ENCODE measurements at places on chromosomes 5 and 9.

DNA sequence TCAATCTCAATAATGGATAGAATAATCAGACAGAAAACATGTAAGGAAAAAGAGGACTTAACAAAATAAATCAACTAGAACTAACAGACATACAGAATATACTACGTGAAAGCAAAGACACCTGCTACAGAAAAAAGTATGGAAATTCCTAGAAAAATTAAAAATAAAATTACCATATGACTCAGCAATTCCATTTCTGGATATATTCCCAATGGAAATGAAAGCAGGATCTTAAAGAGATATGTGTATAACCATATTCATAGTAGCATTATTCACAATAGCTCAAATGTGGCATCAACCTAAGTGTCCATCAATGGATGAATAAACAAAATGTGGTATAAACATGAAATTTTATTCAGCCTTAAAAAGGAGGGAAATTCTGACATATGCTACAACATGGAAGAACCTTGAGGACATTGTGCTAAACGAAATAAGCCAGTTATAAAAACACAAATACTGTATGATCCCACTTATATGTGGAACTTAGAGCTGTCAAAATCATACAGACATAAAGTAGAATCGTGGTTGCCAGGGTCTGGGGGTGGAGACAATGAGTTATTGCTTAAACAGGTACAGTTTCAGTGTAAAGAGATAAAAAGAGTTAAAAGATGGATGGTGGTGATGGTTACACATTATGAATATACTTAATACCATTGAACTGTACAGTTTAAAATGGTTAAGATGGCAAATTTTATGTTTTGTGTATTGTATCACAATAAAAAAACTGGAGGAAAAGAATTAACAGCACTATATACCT is 6.9 kb downstream of the PLAA start:
- no peak for DNase-seq

DNA sequence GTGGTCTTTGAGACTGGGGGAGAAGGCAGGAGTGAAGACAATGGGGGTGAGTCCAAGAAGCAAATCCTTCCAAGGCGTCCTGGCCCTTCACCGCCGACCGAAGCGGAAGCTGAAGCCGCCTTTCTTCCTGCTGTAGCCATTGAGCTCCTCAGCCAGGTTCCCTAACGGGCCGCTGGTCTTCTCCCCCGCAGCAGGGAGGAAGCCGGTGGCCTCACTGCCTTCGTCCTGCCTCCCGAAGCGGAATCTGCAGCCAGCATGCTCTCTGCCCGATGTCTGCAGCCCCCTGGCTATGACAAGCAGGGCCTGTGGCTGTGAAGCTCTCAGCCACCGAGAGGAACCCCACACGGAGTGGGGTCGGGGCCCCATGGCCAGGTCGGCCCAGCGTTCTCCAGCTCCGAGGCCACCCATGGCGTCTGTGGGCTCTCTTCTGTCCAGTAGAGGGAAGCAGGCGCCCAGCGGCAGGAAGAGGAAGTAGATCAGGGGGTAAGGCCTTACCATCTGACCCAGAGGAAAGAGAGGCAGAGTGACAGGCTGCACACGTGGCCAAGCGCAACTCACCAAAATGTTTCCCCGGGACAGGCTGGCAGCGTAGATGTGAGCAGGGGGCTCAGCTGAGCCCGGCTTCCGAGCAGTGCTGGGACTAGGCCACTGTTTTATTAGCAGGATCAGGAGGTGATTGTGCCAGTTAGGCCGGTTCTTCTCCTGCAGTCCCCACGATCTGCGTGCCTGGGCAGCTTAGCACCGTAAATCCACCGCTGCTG is 3.1 kb downstream of the QRFP start:
- DNase-seq: peak; percentile 51

DNA sequence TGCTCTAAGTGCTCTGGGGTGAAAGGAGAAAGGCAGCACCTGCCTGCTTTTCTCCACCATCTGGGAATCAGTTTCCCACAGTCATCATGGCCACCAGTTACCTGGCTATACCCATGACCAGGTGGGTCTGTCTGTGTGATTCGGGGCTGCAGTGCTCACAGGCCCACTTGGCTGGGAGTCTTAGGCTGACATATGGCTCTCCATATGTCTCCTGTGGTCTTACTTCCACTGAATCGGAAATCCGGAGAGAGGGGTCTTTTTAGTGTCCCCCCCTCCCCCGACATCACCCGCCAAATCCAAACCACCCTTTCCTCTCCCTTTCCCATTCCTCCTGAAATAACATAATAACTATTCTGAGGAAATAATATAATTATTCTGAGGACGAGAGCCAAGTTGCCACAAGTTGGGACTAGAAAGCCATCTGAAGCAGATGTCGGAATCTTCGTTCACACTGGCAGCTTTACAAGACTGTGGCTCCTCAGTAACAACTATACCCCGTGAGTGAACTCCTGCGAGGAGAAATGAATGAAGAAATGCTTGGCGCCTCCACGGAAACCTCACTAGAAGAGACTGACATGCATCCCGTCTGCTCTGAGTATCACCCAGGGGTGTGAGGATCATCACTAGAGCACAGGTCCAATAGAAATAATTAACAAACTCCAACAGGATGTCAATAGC is 143.4 kb downstream of the MYO10 start:
- no peak for DNase-seq

DNA sequence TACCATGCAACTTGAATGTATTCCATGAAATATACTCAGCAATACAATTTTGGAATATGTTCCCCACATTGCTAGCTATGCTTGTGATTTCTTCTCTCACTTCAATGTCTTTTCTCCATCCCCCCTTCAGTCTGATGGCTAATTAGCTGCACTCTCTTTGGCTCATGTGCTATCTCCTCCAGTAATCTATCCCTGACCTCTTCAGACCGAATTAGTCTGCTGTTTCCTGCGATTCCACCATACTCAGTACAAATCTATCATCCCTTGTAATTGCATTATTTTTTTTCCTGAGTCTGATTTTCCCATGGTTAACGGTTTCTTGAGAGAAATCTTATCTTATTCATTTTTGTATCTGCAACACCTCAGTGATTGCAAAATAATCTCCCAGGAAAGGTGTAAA is 360.7 kb upstream of the CDH10 start:
- DNase-seq: no peak

DNA sequence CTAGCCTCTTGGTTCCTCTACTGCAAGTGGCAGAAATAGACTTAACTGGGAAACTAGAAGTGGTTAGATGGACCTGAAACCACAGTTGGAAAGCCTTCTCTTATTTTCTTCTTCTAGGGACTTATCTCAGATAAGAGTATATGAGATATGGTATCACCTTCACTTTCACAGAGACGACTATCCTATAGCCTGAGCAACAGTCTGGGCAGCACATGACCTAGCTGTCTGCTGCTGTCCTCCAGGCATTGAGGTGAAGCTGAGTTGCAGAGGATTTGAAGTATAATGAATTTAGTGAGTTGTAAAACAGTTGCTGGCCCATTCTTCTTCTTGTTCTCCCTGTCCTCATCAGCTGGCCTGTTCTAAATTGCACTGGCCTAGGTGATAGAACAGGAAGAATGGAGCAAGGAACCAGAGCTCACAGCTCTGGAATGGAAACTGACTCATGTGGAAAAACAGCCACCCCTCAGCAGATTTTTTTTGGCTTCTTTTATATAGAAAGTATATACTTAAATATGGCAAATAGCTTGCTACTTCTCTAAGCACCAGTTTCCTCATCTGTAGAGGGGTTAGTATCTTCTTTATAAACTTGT is 27.8 kb downstream of the RECK start:
- no peak for DNase-seq

DNA sequence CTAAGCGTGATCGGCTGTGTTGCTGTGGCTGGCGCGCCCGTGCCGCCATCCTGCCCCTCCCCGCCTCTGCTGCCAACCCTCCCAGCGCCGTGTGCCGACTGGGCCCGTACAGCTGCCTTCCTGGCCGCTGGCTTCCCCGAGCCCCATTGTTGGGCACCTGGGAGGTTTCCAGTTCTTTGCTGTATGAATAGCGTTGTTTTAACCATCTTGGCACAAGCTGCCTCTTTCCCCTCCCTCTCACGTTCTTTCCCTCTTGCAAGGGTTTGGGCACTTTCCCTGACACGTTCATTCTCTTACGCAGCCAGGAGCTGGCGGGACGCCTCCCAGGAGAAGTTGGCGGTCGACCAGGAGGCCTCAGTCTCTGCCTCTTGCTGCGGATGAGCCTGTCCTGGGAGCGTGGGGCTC is 43.1 kb upstream of the RXRA start:
- no peak for DNase-seq

DNA sequence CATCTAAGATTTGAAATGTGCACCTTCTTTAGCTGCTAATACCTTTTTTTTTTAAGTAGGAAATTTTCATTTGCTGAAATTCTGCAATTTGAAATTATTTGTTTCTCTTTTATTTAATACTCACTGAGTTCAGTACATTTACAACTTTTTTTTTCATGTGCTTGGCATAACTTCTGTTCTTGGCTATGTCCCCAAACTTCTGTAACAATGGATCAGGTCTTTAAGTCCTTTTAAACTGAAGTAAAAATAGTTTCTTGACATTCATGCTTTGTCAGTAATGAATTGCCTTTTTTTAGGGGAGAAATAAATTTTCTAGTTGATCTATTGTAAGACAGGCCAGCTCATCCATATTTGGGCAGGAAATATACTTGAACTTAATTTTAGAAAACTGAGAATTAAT is 41.5 kb downstream of the EDIL3 start:
- no peak for DNase-seq

- no peak for DNase-seq
Observed at GRCh38 chr9:15187589-15187988, 119.4 kb downstream of the TTC39B start.

DNA sequence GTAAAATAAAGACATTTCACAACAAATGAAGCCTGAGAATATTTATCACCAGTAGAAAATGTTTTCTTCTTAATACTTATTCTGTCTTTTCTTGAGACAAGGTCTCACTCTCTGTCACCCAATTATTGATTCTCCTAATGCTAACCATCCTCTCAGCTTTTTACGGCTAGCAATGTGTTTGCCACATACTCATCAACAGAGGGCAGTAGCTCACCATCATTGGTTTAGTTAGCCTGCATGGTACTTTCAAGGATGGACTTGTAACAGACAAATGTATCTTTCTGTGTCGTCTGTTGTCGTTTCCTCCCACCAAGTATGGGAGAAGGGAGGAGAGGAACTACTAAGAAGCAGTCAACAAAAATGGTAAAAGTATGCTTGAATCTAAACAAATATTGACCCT is 5.9 kb upstream of the ACO1 start:
- DNase-seq: no peak

- no peak for DNase-seq
Observed at GRCh38 chr9:96148634-96149532, 153.1 kb downstream of the HSD17B3 start.

- DNase-seq: no peak
Observed at GRCh38 chr5:157990583-157991181, 131.7 kb upstream of the CLINT1 start.

DNA sequence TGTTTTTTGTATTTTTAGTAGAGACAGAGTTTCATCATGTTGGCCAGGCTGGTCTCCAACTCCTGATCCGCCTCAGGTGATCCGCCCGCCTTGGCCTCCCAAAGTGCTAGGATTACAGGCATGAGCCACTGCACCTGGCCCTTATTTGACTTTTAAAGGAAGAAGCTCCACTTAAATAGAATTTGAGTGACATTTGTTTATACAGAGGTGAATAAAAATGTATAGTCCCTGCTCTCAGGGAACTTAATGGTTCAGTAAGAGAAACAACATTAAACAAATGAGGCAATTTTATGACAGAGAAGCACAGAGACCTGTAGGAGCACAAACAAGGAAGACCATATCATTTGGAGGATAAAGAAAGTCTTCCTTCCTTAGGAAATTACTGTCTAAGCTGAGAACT is 65.7 kb downstream of the C9orf152 start:
- DNase-seq: no peak

GRCh38 chr5:151383011-151383410 is 35.7 kb upstream of the SLC36A2 start:
- DNase-seq: no peak

- DNase-seq: no peak
Observed at GRCh38 chr9:134605351-134605965, 36.1 kb upstream of the COL5A1 start.

- DNase-seq: no peak
Observed at GRCh38 chr5:72673623-72674022, 142.8 kb upstream of the TNPO1 start.

- DNase-seq: no peak
Observed at GRCh38 chr5:67350618-67351201, 154.1 kb upstream of the CD180 start.

- DNase-seq: no peak
Observed at GRCh38 chr5:68048516-68048915, 167.0 kb upstream of the PIK3R1 start.

Measured in WTC11 (cell line).